ENCODE measurements at places on chromosomes 5 and 9.
A peak's percentile ranks its signal among the peaks of the same experiment; 100 is the strongest.

- ATAC-seq: no peak
Measured at GRCh38 chr5:90899014-90899604, 340.5 kb downstream of the ADGRV1 start.

DNA sequence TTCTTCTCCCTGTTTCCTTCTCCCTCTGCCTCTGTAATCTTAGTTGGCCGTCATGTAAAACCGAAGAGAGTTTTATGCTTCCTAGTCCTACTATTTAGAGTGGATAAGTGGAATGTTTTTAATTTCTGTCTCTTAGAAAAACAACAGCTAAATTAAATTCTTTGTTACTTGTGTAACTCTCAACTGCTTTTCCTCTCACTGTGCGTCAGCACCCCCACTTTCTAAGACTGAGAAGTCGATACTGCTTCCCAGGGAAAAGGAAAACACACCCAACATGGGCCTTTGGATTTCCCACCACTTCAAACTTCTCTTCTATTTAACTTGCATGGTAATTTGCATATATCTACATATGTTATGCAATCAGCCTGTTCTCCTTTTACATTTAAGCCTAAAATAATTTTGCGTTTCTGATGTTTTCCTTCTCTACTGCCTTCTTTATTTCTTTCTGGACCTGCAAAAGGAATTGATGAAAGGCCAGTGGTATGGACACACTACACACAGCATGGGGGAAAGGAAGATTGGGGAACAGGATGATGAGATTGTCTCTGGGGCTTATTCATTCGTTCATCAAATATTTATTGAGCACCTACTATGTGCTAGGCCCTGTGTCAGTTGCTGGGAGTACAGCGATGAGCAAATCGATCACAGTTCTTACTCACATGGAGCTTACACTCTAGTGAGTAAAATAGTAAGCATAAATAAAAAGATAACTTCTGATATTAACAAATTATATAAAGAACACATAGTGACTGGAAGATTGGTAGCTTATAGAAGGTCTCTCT, 52.5 kb upstream of the CTNNA1 start:
- no peak for ATAC-seq

- no peak for ATAC-seq
Measured at GRCh38 chr5:67009028-67009427, 187.6 kb downstream of the CD180 start.

- no peak for ATAC-seq
Measured at GRCh38 chr9:93645921-93646639, 69.7 kb downstream of the PHF2 start.

- ATAC-seq: peak; percentile 65
Measured at GRCh38 chr5:157400741-157401495, 59.1 kb upstream of the NIPAL4 start.

DNA sequence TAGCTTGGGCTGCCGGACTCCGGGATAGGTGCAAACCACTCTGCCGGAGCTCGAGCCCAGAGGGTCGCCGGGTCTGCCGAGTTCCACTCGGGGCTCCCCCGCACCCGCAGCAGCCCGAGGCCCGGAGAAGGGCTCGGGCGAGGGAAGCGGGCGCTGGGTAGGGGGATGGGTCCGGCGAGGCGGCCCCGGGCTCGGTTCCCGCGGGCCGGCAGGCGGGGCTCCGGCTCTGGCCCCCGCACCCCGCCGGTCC, 507 bp downstream of the RICTOR start:
- ATAC-seq: peak; percentile 32

DNA sequence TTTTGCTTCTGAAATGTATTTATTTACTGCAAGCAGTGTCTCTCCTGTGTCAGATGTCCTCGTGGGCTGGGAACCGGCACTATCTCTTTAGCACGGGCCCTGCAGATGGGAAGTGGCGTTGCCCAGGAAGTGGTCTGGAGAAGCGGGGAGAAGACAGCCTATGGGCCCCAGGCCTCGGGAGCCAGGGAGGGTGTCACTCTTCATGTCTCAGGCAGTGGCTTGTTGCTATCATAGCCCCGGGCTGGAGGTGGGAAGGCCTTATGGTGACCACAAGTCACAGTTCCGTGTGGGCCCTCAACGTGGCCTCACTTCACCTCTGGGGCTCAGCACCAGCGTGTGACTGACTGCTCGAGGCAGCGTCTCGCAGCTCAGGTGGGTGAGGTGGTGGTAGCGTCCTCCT, 41.4 kb downstream of the SYK start:
- ATAC-seq: no peak
